ENCODE measurements at places on chromosomes 7 and 10. TPM values are rescaled to one million over a fixed set of nuclear protein-coding genes. Genes with fewer than 3 reads are reported as not detected.

The COBL gene
- total RNA-seq, result not detected

The ACSM6 gene
- total RNA-seq, result not detected

The CHAT gene
- not detected for total RNA-seq

The EGFR gene
- total RNA-seq, result 63.6 TPM

The ECHDC3 gene
- total RNA-seq, result 22.7 TPM

The ARHGEF35 gene
- 2.8 TPM for total RNA-seq

The PRKG1 gene
- 52.4 TPM for total RNA-seq

The VAX1 gene
- total RNA-seq, result not detected

The ARHGAP22 gene
- 55.5 TPM for total RNA-seq

The SRGN gene
- 132 TPM for total RNA-seq

The LIPM gene
- not detected for total RNA-seq

The OR6V1 gene
- total RNA-seq, result not detected

The SLC13A1 gene
- not detected for total RNA-seq

The LSM5 gene
- total RNA-seq, result 15.2 TPM

The CUBN gene
- 11.5 TPM for total RNA-seq

The PKD2L1 gene
- total RNA-seq, result not detected

The ALOX5 gene
- not detected for total RNA-seq

The SH2D4B gene
- not detected for total RNA-seq

The SPDYE2B gene
- total RNA-seq, result not detected
